ENCODE measurements at places on chromosomes 3 and 15.

DNA sequence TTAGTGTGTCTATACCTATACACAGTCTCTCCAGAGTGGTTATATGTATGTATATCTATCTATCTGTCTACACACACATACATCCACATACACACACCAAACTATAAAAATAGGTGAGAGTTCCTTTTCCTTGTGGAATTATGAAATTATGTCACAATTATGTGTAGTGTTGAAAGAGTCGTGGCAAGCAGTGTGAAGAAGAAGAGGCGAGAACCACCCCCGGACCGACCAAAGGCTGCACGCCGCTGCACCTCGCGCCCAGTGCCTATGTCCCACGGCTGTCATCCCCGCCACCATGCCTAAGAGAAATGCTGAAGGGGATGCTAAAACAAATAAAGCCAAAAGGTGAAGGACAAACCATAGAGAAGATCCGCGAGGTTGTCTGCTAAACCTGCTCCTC, 95.0 kb upstream of the RAP2B start:
- DNase-seq = no peak

GRCh38 chr3:45317710-45318109, 70.7 kb upstream of the LARS2 start:
- DNase-seq = no peak

DNA sequence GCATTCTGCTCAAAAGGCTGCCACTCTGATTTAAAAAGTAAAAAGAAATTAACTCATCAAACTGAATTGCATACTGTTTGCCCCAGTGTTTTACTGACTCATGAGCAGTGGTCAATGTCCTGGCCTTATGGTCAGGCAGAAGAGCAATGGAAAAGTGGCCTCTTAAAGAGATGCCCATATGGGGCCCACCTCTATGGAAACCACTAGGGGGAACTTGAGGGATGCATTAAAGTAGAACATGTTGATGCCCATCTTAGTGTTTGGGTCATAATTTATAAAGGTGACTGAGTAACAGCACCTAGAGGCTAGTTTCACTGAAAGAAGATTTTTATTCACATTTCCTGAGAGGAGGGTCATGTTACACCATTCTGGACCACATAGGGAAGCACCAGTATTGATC, 66.5 kb upstream of the RNU6-1 start:
- no peak for DNase-seq

DNA sequence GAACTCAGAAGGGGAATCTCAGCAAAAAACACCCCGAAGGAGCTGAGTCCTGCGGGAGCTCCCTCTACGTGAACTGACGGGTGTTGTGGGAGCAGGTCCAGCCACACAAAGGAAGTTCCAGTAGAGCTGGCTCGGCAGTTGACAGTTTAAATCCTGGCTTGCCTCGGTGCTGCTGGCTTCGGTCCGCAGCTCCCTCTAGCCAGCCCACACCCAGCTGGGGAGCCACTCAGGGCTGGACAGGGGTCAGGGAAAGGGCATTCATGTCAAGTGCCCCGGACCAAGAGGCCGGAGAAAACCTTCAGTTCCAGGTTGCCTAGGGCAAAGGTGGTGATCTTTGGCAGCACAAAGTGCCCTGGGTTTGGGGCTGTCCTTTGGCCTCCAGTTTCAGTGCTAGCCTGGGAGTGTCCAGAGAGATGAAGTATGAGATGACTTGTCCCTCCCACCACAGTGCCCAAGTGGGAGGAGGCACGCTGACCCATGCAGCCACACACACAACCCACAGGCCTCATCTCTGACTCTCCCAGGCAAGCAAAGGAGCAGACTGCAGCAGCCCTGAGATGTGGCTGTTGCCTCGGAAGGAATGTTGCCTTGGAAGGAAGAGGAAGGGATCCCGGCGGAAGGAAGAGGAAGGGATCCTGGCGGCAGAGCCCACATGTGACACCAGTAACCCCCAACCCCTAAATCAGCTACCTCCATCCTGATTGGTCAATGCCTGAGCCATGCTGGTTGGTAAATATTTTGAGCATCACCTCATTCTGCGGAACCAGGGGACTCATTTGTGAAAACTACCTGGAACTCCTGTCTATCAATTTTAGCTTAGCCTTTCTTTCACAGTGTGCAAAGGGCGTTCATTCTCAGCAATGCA, 13.9 kb upstream of the ANPEP start:
- no peak for DNase-seq

DNA sequence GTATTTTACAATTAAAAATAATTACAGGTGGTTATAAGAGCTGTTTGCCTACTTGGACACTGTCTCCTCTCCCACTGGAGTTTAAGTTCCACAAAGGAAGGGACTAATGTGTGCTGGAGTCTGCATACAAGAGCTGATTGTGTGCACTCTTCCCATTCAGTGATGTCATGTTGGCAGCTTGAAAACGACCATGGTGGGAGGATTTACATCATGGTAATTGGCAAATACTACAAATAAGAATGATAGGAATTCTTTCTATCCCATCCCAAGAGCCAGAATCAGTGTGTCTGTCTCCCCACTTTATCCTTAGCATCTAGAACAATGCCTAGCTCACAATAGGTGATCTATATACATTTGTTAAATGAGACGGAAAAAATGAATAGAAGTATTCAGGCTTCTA, 14.1 kb downstream of the ITGA11 start:
- DNase-seq = no peak

DNA sequence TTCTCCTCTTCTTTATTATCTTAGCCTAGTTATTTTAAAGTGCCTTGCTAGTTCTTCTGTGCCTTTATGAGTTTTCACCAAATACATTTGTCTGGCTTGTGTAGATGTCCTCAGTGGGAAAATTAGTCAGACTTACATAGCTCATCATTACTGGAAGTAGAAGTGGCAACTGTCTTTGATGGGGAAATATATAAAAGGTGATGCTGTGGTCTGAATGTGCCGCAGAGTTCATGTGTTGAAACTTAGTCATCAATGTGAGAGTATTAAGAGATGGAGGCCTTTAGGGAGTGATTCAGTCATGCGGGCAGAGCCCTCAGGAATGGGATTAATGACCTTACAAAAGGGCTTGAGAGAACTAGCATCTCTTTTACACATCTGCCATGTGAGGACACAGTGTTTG, 6.4 kb upstream of the ERICH6 start:
- DNase-seq = no peak

- no peak for DNase-seq
Measured at GRCh38 chr3:182739619-182740018, 53.7 kb upstream of the ATP11B start.

GRCh38 chr3:23481616-23482278, 278.6 kb downstream of the UBE2E2 start:
- DNase-seq = no peak

DNA sequence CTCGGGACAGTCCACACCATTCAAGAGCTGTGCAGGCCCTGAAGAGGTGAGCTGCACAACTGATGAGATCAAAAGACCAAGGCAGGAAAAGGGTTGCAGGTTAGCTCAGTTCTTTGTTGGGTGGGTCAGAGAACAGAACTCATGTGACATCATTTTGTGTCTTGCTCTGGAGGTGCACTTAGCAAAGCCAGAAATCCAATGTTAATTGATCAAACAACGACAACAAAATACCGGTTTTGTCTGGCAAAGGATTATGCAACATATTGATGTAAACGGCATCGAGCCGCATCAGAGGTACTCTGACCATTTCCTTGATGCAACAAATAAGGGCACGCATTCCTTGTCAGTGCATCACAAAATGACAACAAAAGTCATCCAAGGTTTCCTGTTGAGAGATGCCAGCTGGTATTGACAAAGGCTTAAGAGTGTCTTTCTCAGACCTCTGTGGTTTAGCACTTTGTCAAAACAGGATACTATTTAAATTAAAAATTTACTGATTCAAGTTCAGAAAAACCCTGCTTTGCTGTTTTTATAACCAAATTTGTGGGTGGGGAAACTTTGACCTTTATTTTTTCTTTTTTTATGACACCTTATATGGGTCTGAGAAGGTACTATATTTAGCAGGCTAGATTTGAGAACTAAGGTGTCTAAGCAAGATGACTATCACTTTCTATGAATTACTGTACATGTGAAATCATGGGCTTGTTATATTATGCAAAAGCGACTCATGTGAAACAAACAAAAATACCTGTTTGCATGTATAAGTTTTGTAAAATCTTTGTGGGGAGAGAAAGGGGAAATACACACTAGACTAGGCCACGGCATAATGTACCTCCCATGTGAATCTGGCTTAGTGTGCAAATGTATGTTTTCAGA, 496.1 kb downstream of the FOXP1 start:
- no peak for DNase-seq

DNA sequence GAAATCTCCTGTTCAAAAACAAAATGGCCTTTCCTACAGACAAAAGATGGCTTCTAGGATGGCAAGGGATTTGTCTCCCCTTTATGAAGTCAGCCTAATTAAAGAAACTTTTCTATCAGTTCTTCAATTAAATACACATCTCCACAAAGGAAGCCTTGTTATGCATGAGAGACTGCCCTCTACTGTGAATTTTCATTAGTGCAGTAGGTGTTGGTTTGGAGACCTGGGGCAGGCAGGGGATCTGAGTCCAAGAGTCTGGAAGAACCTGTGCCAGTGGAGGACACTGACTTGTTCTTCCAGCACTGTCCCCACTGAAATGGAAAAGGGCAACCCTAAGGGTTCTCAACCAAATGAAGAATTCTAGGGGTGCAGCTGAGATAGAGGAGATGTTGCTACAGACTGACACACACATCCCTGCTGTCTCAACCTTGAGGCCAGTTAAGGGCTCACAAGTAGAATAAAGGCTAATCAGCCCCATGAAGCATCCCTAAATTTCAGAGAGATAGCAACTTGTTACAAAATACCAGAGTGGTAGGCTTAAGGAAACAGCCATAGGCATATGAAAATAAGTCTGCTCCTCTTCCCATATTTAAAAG, 174.0 kb upstream of the PRICKLE2 start:
- no peak for DNase-seq

DNA sequence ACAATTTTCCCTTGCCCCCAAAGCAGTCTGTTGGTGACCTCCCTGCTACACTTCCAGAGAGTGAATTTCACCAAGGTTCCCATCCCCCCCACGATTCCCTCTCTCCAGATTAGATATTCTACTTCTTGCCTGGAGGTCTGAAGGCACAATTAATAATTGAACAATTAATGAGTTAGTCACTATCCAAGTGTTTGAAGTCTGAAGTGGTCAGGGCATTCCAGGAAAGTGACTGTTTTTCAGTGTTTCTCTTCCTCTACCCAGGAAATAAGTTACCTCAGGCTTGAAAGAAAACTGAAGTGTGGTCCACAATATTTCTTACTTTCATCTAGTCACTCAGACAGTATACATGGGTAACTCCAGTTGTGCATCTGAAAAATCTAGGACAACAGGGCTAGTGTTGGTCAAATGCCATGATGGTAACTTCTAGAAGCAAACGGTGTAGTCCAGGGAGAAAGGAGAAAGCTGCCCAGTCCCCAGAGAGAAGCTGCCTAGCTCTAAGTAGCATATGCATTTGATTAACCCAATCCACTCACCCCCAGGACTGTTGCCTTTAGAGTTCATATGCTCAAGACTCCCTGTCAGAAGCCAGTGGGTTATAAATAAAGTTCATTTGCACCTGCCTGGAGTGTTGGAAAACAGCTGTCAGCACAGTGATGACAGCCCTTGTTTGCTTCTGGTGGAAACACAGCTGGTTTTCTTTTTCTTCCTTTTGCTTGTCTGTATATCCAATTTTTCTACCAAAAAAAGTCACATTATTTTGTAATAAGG, 2.3 kb upstream of the TM4SF4 start:
- DNase-seq = no peak

DNA sequence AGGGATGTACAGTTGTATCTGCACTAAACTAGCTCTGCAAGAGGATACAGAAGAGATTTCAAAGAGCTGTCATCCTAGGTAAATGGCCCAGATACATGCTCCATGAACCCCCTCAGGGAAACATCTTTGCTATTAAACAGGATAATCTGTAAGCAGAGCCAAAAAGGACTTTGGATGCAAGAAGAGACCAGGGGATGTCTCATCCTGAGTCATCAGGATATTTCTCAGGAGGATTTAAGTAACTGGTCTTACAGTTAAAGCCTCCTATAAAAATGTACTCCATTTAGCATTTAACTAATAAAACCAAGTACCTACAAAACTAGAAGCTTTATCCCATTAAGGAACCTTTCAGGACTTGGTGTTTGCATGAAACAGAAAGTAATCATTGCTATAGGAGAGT, 48.2 kb upstream of the PHLDB2 start:
- no peak for DNase-seq

DNA sequence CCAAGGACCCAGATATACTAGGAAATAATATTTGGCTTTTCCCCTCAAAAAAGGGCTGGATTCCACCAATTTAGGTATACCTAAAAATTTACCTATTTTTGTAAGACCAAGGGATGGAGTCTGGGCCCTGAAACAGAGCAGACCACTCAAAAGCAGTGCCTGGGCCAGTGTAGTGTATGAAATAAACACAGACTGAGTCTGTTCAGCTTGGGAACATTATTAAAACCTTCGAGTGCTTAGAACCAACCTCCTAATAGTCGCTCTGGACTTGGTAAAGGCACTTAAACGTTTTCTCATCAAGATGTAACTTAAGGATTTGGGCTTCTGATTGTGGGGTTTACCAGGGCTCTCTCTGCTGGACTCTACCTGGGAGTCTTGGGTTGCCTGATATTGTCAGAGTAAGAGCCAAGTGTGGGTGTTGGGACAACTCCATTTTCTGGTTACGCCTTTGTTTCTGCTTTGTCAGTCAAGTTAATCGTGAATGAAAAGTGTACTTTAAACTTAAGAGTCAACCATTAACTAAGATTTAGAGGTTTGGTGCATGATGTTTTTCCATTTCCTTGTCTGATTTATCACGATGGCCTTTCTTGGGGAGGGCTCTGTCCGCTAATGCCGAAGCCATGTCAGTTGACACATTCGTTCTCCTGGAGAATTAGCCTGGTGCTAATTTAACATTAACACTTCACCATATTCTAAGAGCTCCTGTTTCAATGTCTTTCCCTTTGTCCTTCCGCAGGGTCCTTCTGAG, 221.0 kb upstream of the TPM1 start:
- no peak for DNase-seq

GRCh38 chr3:123682781-123683504, 98.1 kb upstream of the HACD2 start:
- DNase-seq = no peak

GRCh38 chr3:184419171-184419570, 39.3 kb downstream of the CHRD start:
- no peak for DNase-seq

DNA sequence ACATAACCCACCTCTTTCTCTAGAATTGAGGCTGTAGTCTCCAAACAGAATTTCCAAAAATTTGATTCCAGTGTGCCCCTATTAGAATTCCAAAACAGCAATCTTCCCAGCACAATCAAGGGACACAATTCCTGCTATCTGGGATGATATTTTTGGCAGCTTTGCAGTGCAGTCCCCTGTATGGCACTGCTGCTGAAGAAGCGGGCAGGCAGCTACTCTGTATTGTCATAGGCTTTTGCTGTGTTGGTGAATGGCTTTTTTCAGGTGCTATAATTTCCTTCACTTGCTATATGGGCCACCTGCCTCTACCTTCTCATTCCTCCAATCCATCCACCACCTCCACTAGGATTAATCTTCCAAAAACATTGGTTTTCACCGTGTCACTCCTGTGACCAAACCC, 145.5 kb downstream of the VGLL4 start:
- DNase-seq = no peak

DNA sequence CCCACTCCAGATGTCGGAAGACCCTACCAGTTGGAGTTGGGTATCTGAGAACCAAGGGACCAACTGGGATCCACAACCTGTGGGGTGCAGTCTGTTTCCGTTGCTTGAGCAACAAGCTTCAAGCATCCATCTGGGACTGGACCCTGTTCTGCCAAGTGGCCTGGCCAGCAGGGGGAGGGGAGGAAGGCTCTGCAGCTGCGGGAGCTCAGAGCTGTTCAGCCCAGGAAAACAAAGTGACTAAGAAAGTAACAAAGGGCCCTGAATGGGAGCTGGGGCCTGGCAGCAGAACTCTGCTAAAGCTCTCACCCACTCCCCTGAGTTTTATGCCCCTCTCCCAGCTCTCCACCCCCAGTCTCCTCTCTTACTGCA, 2.7 kb downstream of the TYRO3 start:
- no peak for DNase-seq
